AG20443 (cell line): ENCODE measurements at places on chromosomes 2 and 18.
A peak's percentile ranks its signal among the peaks of the same experiment; 100 is the strongest.

DNA sequence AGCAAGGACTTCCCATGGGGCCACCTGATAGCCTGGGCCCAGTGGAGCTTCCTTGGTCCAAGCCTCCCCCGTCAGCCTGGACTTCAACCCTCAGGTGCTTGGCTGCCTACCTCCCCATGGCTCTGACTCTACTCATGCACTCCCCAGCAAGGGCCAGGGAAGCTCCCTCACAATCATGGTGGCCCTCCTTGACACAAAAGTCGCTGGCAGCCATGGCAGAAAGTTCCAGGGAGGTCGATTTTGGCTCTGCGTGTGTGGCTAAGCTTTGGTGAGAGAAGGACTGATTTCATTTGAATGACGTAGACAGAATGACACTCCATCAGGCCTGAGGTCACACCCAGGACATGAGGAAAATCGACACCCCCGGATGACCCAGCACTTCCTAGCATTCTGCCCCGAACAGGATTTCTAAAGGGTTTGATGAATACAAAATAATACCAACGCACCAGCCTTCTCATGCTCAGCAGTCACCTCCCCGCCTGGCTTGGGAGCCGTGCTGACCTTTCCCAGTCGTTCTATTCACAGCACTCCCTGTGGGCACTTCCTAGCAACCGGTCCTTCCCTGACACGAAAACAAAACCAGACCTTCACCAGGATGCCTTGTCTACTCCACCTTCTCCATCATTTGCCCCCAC, 52.7 kb downstream of the LBH start:
- DNase-seq: no peak

- DNase-seq: no peak
These were observed 911.8 kb downstream of the CPS1 start for GRCh38 chr2:211468217-211468616.

- no peak for DNase-seq
These were observed 46.1 kb upstream of the GRHL1 start for GRCh38 chr2:9905413-9905812.

DNA sequence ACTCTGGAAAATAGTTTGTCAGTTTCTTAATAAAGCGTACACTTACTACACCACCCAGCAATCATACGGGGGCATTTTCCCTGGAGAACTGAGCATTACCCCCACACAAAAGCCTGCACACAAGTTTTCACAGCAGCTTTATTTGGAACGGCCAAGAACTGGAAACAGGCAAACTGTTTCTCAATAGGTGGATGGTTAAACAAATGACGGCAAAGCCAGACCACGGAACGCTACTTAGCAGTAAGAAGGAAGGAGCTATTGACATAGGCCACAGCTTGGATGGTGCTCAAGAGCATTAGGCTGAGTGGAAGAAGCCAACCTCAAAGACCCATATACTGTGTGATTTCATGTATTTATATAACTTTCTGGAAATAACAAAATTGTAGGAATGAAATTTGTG, 9.0 kb downstream of the MALL start:
- no peak for DNase-seq

DNA sequence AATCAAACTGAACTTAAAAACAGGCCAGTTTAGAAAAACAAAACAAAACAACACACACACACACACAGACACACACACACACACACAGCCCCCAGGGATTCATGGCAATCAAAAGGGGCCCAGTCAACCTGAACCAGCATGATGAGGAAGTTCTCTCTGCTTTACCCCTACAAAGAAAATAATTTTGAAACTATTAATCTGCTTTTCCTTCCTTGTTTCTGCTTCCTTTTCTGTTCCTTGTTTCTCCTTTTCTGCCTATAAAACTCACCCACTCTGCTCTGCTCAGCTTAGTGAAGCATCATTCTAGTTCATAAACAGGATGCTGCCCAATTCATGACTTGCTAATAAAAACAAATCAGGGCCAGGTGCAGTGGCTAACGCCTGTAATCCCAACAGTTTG, 203.1 kb downstream of the RAB3GAP1 start:
- DNase-seq: no peak

DNA sequence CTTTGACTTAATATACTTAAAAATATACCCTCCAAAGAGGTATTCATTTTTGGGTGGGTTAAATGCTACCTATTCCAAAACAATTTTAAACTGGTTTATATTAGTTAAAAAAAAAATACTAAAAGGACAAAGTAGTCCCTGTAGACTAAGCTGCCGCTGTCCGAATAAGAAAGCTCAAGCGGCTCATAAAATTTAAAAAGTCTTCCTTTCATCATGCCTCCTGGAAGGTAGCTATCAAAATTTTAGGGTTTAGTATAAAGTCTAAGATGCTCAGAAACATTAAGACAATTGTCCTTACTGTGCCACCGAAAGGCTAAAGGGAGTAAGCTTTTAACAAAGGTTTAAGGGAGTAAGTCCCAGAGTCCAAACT, 440 bp upstream of the UGGT1 start:
- DNase-seq: no peak

- DNase-seq: no peak
These were observed 1.2 kb downstream of the MYL12A start for GRCh38 chr18:3248658-3249359.

DNA sequence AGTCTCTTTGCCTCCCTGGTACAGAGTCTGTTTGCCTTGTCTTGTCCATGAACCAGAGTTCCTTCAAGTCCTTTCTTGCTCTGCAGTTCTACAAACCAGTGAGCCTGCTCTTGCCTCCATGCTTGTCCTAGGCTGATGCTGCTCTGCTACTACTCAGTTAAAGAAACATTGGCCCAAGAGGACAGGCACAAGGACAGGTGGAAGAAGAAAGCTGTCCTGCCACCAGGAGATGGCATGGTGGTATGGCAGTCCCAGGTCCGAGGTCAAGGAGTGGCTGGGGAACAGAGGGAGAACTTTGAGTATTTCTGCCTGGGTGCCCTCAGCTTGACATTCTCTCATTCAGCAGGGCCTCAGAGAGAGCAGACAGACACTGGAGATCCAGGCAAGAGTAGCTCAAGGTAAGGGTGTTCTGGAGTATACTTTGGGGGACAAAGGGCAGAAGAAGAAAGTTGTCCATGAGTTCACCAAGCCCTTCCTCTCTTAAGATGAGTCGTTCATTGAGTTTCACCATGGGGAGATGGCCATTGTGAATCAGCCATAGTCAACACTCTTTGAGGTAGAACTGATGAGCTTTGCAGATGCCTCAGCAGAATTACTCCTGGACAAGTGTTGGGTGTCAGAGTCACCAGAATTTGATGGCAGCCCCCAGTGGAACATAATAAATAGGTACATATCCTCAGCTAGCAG, 20.4 kb downstream of the TTC32 start:
- DNase-seq: no peak

DNA sequence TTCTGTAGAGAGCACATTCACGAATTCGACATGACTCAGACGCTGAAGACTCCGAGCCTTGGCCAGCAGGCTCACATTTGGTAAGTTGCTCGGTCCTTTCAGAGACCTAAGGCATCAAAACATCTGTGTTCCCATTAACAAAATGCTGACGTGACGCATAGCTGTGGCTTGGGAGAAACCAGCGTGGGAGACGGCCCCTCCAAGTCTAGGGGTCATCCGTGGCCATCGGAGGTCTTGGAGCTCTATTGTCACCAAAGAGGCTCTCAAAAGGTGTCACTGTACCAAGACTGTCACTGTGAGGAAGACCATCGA, 14.9 kb downstream of the FBLN7 start:
- peak; percentile 75 for DNase-seq

- no peak for DNase-seq
These were observed 16.6 kb downstream of the RTP5 start for GRCh38 chr2:241885946-241886643.

DNA sequence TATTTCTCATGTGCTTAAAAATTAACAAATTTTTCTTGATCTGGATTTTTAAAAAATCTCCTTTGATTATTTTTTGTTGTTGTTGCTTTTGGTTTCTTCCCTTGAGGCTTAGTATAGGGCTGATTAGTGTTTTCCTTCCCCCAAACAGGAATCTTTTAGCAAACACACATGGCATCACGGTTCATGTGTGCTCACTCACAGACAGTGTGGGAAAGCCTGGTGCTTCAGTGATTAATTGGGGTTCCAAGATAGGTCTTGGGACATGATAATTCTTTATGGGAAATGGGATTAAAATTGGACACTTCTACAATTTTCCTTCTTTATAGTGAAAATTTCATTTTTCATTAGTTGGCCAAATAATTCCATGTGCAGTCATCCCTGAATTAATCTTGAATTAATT, 153.9 kb upstream of the SOX11 start:
- no peak for DNase-seq

DNA sequence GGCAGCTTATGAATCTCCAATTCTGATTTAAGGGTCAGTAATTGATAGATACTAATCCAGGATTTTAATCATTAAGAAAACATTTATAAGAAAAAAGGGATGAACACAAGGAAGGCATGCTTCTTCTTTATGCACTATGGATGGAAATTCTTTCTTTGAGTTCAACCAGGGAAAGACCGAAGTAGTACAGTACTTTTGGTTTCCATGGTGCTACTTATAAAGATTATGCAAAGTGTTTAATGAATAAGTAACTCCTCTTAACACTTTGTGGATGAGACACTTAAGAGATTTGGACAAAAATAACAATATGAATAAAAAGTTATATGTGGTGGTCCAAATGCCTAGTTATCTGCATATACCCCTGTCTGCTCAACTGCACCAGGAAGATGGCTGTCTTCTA, 666.5 kb upstream of the FANCL start:
- no peak for DNase-seq

- no peak for DNase-seq
These were observed 45.1 kb downstream of the SLC9A2 start for GRCh38 chr2:102664471-102664909.

- no peak for DNase-seq
These were observed 42.0 kb downstream of the TMEM182 start for GRCh38 chr2:102803897-102804217.

- no peak for DNase-seq
These were observed 406.5 kb downstream of the XIRP2 start for GRCh38 chr2:167294776-167295140.

- peak; percentile 40 for DNase-seq
These were observed 75.7 kb downstream of the TTC21B start for GRCh38 chr2:165877565-165878550.

GRCh38 chr2:88729061-88729745, 37.7 kb downstream of the RPIA start:
- DNase-seq: peak; percentile 25

GRCh38 chr2:231764760-231765159, 16.3 kb downstream of the PDE6D start:
- no peak for DNase-seq

DNA sequence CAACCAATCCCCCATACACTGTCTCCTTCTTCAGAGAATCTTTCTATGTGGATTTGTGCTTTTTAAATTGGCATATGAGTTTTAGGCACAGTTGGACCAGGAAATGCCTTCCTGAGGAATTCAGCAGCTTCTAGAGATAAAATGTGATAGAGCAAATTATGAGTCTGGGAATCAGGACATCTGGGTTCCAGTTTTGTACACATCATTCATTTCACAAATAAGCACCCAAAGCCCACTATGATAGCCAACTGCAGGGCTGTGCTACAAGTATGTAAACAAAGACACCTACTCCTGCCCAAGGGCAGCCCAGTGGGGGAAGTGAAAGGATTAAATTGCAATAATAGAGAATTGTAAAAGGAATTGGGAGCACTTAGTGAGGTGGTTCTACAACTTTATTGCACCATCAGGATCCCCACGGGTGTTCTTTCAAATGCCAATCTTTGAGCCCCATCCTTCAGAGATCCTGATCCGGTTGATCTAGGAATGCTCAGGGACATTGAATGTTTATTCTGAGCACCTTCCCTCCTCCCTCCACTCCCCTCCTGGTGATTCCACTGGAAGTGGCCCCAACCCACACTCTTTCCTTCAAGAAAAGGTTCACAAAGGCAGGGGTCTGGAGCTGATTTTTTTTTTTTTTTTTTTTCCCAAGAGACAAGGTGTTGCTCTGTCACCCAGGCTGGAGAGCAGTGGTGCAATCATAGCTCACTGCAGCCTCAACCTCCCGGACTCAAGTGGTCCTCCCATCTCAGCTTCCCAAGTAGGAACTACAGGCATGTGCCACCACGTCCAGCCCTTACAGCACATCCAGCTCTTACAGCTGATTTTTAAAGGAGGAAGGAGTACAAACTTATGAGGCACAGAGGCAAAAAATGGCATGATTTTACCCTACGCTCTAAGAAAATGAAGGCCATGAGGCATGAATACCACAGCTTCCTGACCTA, 11.1 kb upstream of the KCMF1 start:
- no peak for DNase-seq

DNA sequence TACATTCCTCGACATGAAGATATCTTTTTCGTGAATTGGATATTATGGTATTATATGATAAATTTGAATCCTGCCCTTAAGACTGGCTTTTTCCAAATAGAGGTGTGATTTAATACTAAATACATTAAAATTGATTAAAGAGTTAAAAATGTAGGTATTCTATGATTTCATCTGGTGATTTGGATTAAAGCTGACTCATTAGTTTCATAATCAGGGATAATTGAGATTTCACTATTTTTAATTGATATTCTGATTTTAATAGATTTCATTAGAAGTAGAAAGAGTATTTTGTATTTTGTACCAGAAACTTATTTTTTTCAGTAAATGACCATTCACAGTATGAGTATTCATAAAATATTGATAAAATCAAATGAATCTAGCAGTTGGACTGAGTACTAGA, 524.1 kb downstream of the PLCL1 start:
- no peak for DNase-seq

GRCh38 chr2:215724146-215724545, 288.3 kb upstream of the FN1 start:
- no peak for DNase-seq

DNA sequence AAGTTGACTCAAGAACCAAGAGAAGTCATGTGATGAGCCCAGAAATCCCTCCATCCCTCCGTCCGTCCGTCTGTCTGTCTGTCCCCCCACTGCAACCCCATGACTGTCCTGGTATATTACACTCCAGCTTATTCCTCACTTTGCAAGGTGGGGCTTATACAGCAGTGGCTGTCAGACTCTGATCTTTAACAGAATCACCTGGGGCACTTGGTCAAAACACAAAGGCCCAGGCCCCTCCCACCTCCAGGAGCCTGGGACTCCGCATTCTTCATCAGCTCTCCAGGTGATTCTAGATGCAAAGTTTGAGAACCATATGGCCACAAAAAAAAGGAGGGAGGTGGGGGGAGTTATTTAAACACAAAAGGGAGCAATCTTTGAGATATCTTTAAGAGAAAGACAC, 61.4 kb downstream of the MYO5B start:
- DNase-seq: no peak

GRCh38 chr2:150594299-150594698, 106.8 kb upstream of the RND3 start:
- DNase-seq: no peak

DNA sequence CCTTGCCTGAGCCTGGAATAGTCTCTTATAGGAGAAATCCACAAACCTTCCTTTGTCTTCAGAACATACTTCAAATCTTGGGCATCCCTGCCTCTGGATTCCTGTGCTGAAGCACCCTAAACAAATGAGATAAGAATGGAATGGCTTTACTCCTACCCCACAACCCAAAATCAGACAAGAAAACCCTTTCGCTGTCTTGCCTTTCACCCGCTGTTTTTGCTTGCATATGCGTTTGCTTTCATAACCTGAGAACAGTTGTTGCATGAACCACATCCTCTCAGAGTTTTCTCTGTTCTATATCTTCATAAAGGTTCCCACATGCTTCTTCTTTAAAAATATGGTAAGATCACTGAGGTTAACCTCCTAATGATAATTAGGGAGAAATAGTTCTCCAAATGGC, 132.1 kb upstream of the MAP3K20 start:
- DNase-seq: no peak

GRCh38 chr2:204982303-204982702, 437.0 kb downstream of the PARD3B start:
- DNase-seq: peak; percentile 36
